ENCODE measurements at places on chromosomes 1 and 21.

GRCh38 chr1:39148942-39149341 lies 55.6 kb upstream of the MACF1 start:
- H3K27me3 ChIP-seq = no peaks in the 10 kb centered on the region
- DNase-seq = no peak
- peaks cover 4% of the 10 kb centered on the region for H3K4me1 ChIP-seq
- no peak overlapping the region for H3K4me3 ChIP-seq
- H3K27ac ChIP-seq = no peak overlapping the region

DNA sequence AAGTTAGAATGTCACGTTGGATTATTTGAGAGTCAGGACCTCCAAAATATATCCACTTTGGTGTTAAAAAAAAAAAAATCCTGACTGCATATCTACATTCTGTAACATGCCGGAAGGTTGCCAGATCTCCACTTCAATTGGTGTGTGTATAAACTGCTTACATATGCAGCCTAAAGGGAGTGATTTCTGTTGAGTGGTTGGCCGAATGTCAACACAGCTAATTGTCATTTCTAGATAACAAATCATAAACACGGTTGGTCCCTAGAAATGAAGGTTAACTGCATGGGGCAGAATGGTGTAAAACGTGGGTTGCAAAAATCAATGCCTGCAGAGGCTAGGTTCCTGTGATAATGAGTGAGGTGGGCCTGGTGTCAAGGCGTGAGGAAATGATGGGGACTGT lies 15.0 kb upstream of the ROR1 start:
- no peak overlapping the region for H3K27ac ChIP-seq
- H3K4me1 ChIP-seq = no peaks in the 10 kb centered on the region
- no peak overlapping the region for H3K4me3 ChIP-seq
- DNase-seq = no peak
- no peaks in the 10 kb centered on the region for H3K36me3 ChIP-seq
- H3K27me3 ChIP-seq = peaks cover 10% of the 10 kb centered on the region

DNA sequence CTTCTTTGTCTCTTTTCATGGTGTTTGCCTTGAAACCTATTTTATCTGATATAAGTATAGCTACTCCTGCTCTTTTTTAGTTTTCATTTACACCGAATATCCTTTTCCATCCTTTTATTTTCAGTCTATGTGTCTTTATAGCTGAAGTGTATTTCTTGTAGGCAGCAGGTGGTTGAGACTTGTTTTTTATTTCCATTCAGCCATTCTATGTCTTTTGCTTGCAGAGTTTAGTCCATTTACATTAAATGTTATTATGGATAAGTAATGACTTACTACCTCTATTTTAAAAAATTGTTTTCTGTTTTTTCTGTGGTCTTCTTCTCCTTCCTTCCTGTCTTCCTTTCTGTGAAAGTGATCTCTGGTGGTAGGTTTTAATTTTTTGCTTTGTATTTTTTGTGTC lies 45.0 kb upstream of the CD55 start:
- no peaks in the 10 kb centered on the region for H3K36me3 ChIP-seq
- H3K27me3 ChIP-seq = no peaks in the 10 kb centered on the region
- peaks cover 15% of the 10 kb centered on the region for H3K4me1 ChIP-seq

DNA sequence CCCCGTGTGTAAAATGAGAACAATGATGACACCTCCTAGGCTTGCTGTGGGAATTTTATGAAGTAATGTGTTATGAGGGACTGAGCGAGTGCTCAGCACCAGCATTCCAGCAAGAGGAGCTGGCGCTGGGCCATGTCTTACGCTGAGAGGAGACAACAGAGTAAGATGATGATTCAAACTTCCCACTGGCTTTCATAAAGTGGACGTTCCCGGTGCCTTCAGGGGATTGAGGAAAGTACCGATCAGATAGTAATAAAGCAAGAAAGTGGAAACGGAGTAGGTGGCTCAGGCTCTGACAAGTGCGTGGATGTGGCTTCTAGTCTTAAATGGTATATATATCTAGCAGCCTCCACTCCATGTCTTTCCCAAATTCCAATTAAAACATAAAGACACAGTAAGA lies 23.8 kb downstream of the EPHA10 start:
- H3K27ac ChIP-seq = no peak overlapping the region
- H3K27me3 ChIP-seq = peaks cover 42% of the 10 kb centered on the region
- H3K36me3 ChIP-seq = no peaks in the 10 kb centered on the region
- H3K4me1 ChIP-seq = no peaks in the 10 kb centered on the region

DNA sequence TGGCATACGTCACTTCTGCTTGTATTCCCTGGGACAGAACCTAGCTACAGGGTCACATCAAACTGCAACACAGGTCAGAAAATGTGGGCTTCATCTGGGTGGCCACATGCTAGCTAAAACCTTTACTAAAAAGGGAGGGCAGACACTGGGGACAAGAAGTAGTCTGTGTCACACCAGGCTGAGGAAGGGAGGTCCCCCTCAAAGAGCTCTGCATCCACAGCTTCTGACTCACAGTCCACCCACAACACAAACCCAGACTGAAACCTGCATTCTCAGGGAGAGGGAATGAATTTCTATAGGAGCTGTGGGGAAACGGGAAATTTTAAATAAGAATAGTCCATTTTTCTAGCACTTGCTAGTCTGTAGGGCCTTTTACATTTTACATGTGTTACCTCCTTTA lies 16.2 kb downstream of the OLIG2 start:
- H3K27me3 ChIP-seq = peaks cover 79% of the 10 kb centered on the region
- H3K4me1 ChIP-seq = no peaks in the 10 kb centered on the region
- H3K4me3 ChIP-seq = no peak overlapping the region
- no peak overlapping the region for H3K27ac ChIP-seq
- H3K36me3 ChIP-seq = no peaks in the 10 kb centered on the region

DNA sequence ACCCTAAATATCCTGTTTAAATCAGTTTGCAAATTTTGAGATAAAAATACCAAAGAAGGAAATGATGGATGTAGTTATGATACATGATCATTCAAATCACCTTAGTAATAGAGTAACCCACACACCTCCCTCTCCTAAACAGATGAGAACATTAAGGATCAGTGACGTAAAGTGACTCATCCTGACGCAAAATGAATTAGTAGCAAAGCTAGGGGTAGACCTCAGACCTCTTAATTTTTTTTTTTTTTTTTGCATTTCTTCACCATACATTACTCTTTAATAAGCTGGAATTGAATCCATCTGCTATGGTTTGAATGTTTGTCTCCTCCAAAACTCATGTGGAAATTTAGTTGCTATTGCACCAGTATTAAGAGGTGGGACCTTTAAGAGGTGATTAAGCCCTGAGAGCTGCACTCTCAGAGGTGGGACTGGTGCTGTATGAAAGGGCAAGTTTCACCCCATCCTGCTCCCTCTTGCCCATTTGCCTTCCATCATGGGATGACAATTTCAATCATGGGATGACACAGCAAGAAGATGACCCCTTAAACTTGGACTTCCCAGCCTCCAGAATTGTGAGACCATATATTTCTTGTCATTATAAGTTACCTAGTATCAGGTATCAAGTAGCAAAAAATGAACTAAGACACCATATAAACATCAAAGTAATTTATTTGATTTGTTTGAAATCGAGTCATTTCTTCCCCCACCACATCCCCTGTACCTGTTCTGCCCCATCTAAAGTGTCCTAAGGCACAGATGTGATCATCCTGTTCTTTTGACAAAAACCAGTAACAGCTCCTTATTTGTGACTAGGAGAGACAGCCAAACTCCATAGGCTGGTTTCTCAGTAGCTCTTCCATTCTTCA lies 114.6 kb upstream of the DUSP10 start:
- peaks cover 1% of the 10 kb centered on the region for H3K4me1 ChIP-seq
- no peak for DNase-seq
- H3K4me3 ChIP-seq = no peak overlapping the region
- no peak overlapping the region for H3K27ac ChIP-seq
- no peaks in the 10 kb centered on the region for H3K27me3 ChIP-seq

DNA sequence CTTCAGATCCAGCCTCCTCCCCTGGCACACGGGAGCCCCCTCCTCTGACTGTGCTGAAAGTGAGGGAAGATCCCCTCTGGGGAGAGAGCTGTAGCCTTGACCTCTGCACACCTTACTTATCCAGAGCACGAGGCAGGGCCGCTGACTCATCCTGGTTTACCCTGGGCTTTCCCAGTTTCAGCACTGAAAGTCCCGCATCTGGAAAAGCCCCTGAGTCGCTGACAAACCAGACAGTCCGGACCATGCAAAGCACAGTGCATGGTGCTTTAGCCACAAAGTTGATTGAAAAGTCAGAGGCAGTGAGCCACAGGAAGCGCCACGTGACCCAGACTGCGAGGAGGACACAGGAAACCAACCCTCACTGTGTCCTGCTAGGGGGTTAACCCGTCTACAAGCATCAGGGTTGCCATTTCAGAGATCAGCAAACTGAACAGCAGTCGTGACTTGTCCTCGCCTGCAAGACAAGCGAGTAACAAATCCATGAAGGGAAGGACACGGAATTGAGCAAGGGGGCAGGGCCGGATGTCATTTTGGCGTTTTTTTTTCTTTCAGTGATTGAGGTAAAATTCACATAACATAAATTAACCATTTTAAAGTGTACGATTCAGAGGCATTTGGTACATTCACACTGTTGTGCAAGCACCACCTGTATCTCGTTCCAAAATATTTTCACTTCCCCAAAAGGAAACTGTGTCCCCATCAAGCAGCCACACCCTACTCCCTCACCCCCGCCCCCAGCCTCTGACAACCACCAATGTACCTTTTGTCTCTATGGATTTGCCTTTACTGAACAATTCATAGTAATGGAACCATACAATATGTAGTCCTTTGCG lies 19.9 kb upstream of the IFNGR2 start:
- H3K36me3 ChIP-seq = no peaks in the 10 kb centered on the region
- H3K27me3 ChIP-seq = no peaks in the 10 kb centered on the region
- H3K27ac ChIP-seq = peak overlapping the region; percentile 97
- DNase-seq = peak; percentile 93
- H3K4me1 ChIP-seq = peaks cover 48% of the 10 kb centered on the region

DNA sequence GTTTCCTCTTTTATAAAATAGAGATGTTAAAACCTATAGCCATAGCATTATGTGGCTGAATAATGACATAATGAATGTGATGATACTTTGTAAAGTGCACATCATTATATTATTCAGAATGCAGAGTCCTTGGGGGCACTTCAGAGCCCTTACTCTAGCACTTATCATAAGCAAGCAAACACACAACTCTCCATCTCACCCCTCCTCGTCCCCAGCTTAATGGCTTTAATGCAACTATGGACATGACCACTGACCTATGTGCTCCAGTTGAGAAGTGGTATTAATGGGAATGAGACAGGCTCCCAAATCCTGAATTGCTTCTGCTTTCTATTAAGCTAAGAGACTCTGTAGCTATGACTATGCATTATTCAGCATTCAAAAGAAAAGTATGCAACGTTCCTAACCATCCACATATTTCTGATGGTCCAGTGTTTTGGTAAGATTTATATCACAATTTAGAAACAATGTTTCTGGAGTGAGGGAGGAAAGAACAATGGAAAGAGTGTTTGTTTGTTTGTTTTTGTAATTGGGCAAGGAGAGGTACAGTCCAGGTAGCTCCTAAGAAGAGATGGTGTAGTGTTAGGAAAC lies 194.0 kb upstream of the PLXNA2 start:
- H3K27me3 ChIP-seq = no peaks in the 10 kb centered on the region
- no peaks in the 10 kb centered on the region for H3K36me3 ChIP-seq
- DNase-seq = no peak
- no peaks in the 10 kb centered on the region for H3K4me1 ChIP-seq

GRCh38 chr21:26708223-26708800 lies 135.2 kb upstream of the CYYR1 start:
- no peaks in the 10 kb centered on the region for H3K27me3 ChIP-seq
- DNase-seq = no peak
- no peaks in the 10 kb centered on the region for H3K4me1 ChIP-seq
- no peak overlapping the region for H3K27ac ChIP-seq
- H3K36me3 ChIP-seq = no peaks in the 10 kb centered on the region
- H3K4me3 ChIP-seq = no peak overlapping the region

DNA sequence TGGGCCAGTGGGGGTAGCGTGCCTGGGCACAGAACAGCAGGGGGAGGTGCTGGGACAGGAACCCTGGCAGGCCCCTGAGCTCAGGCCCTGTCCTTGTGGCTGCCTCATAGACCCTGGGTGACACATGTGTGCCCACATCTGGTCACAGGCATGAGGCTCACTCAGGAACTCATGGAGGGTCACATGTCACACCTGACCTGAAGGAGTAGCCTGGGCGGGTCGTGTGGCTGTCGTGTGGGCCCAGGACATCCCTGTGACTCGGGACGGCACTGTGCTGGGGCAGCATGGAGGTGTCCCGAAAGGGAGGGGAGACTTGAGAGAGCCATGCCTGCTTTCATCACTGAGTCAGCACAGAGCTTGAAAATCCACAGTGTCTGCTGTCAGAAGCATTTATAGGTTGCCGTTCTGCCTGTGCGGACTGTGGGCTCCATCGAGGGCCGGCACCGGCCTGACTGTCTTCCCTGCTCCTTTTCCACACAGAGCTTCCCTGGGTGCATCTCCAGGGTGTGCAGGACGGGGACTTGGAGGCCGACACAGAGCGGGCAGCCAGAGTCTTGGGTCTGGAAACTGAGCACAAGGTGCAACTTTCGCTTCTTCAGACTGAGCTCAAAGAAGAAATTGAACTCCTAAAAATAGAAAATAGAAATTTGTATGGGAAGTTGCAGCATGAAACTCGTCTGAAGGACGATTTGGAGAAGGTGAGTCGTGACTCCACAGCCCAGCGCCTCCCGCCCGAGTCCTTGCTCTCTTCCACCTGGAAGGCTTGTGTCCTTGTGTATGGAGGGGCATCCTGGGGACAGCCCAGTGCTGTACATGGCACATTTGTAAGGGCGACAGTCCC lies 32.8 kb downstream of the PCNT start:
- no peak for DNase-seq
- H3K27ac ChIP-seq = peak overlapping the region; percentile 57
- no peaks in the 10 kb centered on the region for H3K4me1 ChIP-seq
- no peaks in the 10 kb centered on the region for H3K27me3 ChIP-seq
- peaks cover 59% of the 10 kb centered on the region for H3K36me3 ChIP-seq
- H3K4me3 ChIP-seq = no peak overlapping the region

GRCh38 chr21:44874240-44874496 lies 678 bp upstream of the PTTG1IP start:
- peak overlapping the region; percentile 92 for H3K4me3 ChIP-seq
- peaks cover 71% of the 10 kb centered on the region for H3K4me1 ChIP-seq
- no peaks in the 10 kb centered on the region for H3K27me3 ChIP-seq
- DNase-seq = no peak

DNA sequence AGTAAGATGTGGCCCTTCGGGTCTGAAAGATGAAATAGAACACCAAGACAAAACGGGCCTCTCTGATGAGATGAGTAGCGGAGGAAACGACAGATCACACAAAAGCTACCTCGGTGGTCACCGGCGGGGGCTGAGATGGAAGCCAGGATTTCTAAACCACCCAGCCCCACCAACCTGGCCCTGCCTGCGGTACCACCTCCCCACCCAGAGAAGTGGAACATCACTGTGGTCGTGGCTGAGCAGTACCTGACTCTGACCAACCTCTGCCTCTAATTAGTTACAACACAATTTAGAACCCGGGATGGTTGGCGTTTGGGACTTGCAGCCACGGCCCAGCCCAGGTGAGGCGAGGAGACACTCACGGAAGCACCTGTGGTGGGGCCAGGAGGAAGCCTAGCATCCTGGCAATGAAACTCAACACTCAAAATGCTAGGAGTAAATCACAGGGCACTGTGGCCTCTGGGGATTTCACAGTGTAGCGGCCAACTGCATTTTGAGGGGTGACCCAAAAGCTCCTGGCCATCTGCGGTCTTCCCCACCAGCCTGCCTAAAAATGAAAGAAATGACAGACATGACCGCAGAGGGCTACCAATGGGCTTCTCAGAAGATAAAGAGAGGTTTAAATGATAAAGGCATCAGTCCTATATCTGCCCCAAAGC lies 73.4 kb downstream of the ITPKB start:
- peak overlapping the region; percentile 89 for H3K27ac ChIP-seq
- H3K4me1 ChIP-seq = peaks cover 6% of the 10 kb centered on the region
- H3K4me3 ChIP-seq = peak overlapping the region; percentile 13
- no peaks in the 10 kb centered on the region for H3K27me3 ChIP-seq
